T-helper 1 cell treated with Interleukin-12 subunit alpha and Interleukin-12 subunit beta and Interleukin-4 antibody, amounts not matched to agents 30 ng/mL and 1 ng/mL, for 36 hours (primary cell): ENCODE measurements at places on chromosomes 11 and 22. TPM values are rescaled to one million over a fixed set of nuclear protein-coding genes. Genes with fewer than 3 reads are reported as not detected.

Gene SNX32
- 2.3 and 2.9 TPM in 2 replicates for total RNA-seq

Gene HTATIP2
- total RNA-seq = 35.9 and 36.8 TPM in 2 replicates

Gene APOBEC3B
- 18.9 and 20.2 TPM in 2 replicates for total RNA-seq

Gene RBM4
- 124 and 138 TPM in 2 replicates for total RNA-seq

Gene PPP6R2
- 60.8 and 64.6 TPM in 2 replicates for total RNA-seq

Gene RAB36
- total RNA-seq = not detected in 2 replicates

Gene UBQLNL
- 0.12 and 0.34 TPM in 2 replicates for total RNA-seq

Gene SLC16A8
- not detected in 2 replicates for total RNA-seq

Gene ISX
- total RNA-seq = not detected in 2 replicates

Gene MN1
- total RNA-seq = 0.25 and 0.34 TPM in 2 replicates

Gene LARGE2
- not detected in 2 replicates for total RNA-seq

Gene PANX2
- 0.24 and 0.37 TPM in 2 replicates for total RNA-seq

Gene TRMT2A
- total RNA-seq = 111 and 113 TPM in 2 replicates

Gene KCNJ1
- not detected in 2 replicates for total RNA-seq

Gene POLD3
- 35.7 and 38.3 TPM in 2 replicates for total RNA-seq

Gene CHST1
- 0.17 TPM in 1 of 2 replicates, not detected in the other for total RNA-seq

Gene OR51I2
- total RNA-seq = not detected in 2 replicates

Gene KCNK7
- total RNA-seq = 1.9 and 2.2 TPM in 2 replicates

Gene CXCR5
- 0.51 and 0.59 TPM in 2 replicates for total RNA-seq

Gene KCNK4
- total RNA-seq = 0.76 TPM in 1 of 2 replicates, not detected in the other

Gene MAPK11
- 29.0 and 33.2 TPM in 2 replicates for total RNA-seq
